ENCODE measurements at places on chromosomes 4 and X.

DNA sequence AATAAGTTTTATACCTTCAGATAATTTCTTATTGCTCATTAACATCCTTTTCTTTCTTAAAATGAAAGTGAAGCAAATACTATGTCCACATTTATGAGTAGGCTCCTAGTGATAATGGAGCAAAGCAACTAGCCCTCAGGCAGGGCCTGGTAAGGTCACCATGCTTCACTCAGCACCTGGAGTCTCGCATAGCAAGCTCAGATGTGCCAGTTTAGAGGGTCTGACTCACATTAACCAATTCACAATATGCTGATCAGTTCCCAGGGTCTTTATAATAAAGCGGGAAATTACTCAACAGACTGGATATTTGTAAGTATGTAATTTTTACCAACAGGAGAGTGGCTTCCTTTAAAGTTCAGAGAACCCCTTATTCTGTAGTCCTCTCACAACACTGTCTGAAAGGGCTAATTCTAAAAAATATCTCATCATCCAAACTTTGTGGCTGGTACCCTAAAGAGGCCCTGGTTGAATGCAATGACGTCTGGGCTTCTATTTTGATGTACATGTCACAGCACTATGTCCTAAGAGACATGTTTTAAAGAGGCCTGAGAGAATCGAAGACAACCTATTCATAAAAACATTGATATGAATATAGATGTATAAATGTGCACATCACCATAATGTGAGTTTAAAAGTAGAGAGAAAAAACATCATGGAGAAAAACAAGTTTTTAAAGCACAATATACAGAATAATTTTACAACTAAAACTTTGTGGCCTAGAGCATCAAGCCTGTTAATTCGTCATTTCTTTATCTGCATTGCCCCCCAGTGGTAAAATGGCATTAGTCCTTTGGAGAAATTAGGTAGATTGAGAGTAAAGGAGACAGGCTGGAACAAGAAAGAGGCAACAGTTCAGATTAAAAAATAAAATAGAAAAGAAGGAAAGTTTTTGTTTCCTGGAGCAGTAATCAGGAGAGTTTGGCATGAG, 44.3 kb downstream of the IL21 start:
- no peak for DNase-seq

DNA sequence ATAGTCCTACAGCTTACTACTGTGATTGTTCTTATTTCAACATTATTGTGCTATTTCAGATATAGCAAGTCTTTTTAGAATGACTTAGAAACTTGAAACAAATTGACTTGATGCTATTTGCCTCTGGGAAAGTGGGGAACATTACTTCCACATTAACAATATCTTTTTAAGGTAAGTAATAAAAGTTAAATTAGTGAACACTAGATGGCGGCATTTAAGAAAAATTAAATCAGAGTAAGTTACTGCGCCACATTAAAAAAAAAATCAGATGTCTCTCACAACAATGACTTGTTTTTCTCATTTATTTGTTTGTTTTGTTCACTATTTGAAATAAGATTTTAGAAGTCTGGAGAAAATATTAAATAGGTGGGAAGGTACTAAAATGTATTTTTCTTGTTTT, 1026.9 kb upstream of the SLIT2 start:
- no peak for DNase-seq

DNA sequence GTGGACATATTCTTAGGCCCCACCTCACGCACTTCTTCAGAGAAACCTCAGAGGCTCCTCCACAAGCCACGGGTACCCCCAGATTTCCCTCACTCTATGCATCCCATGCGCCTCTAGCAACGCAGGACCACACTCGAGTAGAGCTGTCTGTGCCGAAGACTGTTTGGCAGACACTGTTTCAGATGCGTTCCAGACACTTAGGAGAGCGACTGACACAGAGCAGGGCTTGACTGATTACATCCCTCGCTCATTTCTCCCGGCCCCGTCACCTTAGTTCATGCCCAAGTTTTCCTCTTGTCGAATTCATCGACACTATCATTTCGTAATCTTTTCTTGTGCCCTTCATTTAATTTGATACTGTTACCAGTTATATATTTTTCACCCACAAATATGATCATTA, 15.0 kb downstream of the SORBS2 start:
- no peak for DNase-seq

- DNase-seq: no peak
Measured at GRCh38 chrX:57640674-57641016, 39.4 kb downstream of the NLRP2B start.

- DNase-seq: no peak
Measured at GRCh38 chr4:1541449-1542225, 135.4 kb upstream of the NKX1-1 start.

- DNase-seq: no peak
Measured at GRCh38 chr4:3311489-3312171, 18.8 kb downstream of the RGS12 start.
